GM23248 (cell line): ENCODE measurements at places on chromosomes 2 and 18. TPM values are rescaled to one million over a fixed set of nuclear protein-coding genes. Genes with fewer than 3 reads are reported as not detected.

Gene GCKR
- 0.11 TPM in 1 of 2 replicates, not detected in the other for total RNA-seq

- DNase-seq = no peak
Observed at GRCh38 chr2:187617905-187618304, 63.7 kb upstream of the TFPI start.

DNA sequence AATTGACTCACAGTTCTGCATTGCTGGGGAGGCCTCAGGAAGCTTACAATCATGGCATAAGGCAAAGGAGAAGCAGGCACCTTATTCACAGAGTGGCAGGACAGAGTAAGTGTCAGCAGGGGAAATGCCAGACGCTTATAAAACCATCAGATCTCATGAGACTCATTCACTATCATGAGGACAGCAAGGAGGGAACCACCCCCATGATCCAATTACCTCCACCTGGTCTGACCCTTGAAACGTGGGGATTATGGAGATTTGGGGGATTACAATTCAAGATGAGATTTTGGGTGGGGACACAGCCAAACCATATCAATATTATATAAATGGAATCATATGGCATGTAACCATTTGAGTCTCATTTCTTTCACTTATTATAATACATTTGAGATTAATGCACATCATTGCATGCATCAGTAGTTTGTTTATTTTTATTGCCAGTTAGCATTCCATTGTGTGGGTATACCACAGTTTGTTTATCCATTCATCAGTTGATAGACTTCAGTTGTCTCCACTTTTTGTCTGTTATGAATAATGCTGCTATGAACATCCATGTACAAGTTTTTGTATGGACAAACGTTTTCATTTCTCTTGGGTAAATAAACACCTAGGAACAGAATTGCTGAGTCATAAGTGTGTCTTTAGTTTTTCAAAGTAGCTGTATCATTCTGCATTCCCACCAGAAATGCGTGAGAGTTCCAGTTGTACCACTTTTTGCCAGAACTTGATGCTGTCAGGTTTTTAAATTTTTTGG lies 5.8 kb upstream of the SRBD1 start:
- peak; percentile 73 for DNase-seq

DNA sequence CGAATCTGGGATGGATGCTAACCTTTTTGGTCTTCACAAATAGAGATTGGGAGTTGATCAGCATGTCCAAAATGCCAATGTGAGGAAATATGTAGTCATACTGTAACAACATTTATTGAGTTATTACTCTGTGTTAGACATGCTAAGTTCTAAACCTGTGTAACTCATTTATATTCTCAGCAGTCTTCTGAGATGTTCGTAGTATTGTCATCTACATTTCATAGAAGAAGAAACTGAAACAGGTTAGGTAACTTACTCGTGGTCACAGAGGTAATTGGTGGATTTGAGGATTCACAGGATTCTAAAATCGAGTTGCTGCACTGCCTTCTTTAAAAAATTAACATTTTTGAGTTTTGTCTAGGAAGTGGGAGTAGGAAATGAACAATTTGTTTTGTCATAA lies 162.1 kb downstream of the UBE2E3 start:
- no peak for DNase-seq

- no peak for DNase-seq
Observed at GRCh38 chr18:73668051-73668450, 479.6 kb downstream of the FBXO15 start.

DNA sequence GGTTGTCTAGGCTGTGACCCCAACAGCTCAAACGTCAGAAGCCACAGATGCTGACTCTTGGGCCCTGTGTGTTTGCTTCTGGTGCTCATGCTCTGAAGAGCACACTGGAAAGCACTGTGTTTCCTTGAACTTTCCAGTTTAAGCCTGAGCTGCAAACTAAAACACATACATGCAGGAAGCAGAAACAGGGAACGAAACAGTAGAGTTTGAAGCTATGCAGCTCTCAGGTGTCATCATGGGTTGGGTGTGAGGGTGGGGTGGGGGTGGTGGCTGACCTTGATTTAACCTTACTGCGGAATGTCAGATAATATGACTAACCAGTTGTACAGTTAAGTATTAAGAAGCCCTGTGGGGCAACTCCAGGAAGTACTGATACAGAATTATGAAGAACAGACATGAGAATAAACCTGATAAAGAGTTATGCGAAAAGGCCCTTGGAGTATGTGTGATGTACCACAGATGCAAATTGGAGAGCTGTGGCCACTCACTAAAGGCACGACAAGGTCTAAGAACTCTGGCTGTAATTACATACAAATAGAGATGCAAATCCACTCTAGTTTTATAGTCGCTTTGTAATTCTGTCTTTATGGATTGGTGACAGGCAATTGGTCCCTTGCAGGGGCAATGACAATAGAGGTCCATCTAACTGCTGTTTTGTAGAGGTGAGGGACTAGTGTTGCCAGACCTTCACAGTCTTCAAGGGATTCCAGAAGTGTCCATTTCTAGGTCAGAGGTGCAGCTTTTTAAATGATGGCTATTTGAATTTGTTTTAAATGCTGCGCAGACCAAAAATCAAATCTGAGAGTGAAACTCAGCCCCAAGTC lies 273.1 kb downstream of the NAPG start:
- peak; percentile 10 for DNase-seq

DNA sequence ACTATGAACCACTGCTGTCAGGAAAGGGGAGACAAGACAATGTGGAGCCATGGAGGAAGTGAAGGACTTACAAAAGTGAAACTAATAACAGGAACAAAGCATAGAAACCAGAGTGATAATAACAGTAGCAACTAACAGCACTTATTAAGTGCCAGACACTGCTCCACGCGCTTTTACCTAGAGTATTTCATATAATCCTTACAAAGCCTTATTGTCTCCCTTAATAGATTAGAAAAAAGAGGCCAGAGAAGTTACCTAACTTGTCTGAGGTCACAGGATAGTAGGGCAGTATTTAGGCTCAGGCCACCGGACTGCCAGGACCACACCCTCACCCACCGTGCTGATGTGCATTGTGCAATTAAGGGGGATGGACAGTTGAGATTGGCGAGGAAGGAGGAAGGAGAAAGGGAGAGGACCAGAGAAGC lies 98.6 kb upstream of the NFU1 start:
- no peak for DNase-seq

DNA sequence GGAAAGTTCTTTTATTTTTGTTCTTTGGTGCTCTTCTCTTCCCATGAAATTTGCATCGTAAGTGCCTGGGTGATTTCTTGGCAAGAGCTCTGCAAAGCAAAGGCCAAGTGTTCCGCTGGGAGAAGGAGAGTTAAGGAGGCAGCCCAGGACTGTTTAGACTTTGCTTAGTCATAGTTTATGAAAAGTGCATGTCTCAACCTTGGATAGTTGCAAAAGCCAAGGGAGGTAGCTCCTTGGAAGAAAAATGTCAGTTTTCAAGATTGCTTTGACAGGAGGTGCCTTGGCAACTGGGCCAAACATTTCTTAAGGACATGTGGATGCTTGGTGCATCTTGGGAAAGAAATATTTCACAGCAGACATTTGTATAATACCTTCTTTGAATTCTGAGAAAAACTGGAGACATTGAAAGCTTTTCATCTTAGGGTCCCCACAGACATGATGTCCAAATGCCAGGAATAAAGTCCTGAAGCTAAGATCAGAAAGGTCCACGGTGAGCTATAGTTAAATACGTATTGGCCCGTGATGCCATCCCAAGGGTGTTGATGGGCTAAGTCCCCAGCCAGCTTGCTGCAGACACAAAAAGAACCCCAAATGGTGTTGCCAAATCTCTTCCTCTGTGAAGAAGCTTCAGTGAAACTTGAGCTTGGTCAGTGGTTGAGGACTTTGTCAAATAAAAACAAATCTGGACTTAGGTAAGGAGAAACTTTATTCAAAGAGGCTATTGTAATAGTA lies 96.3 kb upstream of the THUMPD2 start:
- DNase-seq = peak; percentile 92

GRCh38 chr18:56188529-56189275 lies 449.7 kb downstream of the TXNL1 start:
- no peak for DNase-seq

- DNase-seq = peak; percentile 72
Observed at GRCh38 chr2:44964752-44965236, 23.3 kb downstream of the SIX3 start.

GRCh38 chr2:96306370-96306769 lies 1.0 kb upstream of the SNRNP200 start:
- peak; percentile 18 for DNase-seq

DNA sequence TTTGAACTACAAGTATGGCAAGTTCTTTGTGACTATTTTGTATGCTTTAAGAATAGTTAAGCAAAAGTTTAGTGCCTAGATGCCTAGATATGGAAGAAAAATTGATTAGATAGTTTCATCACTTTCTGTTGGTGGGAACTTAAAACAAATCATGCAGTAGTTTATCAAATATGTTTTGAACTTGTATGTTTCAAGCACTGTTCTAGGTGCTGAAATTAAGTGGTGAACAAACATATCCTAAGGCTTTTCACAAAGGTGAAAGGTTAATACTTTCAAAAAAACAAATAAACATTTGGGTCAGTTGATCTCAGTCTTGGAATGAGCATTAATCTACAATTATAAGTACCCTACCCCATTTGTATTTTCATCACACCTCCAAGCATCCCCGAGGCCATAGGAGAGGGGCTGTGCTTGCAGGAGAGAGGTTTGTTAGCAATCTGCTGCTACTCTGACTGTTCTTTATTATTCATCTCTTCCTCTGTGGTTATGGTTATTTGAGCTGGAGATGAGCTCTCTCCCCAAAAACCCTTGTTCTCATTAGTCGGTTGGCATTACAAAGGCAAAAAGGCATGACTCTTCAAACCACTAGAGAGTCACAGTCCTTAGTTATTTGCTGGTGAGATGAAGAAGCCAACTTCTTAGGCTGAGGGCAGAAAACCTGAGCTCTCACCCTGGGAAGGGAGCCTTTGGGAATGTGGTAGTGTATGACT lies 103.9 kb upstream of the FHL2 start:
- peak; percentile 73 for DNase-seq

DNA sequence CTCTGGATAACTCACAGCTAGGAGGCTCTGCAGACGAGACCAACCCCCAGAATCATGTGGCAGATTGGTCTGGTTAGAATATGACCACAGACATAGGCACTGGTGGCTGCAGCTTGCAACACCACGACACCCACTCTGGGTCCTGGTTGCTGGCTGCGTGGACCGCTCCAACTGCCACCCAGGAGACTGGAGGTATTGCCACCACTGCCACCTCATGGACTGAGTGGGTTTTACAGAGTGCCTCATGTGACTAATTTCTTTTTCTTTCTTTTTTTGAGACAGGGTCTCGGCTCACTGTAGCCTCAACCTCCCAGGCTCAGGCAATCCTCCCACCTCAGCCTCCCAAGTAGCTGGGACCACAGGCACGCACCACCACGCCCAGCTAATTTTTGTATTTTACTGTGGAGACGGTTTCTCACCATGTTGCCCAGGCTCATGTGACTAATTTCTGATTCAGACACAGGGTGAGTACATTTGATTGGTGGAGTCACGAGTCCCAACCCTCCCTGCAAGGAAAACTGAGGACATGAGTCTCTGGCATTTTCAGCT lies 29.9 kb upstream of the NT5DC4 start:
- peak; percentile 82 for DNase-seq

DNA sequence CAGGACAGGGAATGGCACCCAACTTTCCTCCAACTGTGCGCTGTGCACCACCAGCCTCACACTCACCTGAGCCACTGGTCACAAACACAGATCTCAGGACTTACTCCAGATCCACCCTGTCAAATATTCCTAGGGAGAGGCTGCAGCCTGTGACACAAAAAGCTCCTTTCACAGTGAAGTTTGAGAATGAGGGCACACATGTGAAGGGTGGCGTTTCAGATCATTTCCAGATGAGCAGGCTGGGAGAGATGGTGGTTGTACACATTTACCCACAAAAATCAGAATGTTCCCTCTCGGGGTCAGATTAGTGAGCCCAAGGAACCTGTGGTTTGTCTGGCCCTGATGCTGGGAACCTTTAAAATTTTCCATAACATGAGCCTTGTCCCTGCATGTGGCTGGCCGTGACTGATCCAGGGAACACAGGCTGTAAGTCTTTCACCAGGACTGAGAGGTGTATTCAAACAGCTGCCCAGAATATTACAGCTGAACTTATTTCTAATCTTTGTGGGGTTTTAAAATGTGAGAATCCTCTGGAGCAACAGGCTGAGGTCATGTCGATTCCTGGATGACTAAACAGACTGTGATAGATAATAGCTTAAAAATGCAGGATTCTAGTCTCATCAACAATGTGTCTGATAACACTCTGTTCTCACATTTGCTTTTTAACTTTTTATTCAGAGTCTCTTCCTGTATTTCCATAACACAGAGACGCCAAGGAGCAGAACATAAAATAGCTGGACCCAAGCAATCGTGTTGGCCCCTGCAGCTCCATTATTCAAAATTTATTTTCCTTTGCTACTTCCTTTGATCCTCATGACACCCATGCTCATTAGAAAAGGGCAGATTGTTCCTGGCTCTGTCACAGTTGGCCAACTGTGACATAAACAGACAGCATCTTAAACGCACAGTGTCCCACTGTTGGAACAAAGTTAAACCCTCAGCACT lies 35.5 kb downstream of the IL1R2 start:
- peak; percentile 92 for DNase-seq

GRCh38 chr2:221708902-221709301 lies 136.8 kb upstream of the EPHA4 start:
- no peak for DNase-seq

GRCh38 chr18:56907771-56908170 lies 239.1 kb upstream of the BOD1L2 start:
- DNase-seq = no peak

- DNase-seq = peak; percentile 40
Observed at GRCh38 chr2:26555246-26556133, 77.6 kb upstream of the OTOF start.

- no peak for DNase-seq
Observed at GRCh38 chr2:128037649-128038048, 9.8 kb upstream of the SAP130 start.

DNA sequence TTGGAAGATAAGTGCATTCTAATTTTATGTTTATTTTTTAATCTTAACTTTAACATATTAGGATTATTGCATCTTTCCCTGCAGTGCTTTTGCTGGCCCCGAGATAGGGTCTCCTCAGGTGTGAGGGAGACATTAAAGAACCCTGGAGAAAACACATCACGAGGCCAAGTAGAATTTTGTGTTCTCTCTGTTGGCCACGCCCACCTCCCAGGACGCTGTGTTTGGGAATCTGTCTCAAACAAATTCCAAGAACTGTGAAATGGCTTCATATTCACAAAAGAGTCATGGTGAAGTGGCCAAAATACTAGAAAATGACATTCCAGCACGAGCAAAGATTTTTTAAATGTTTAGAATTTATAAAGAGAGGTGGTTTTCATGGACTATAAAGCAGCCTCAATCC lies 27.3 kb downstream of the RNF144A start:
- no peak for DNase-seq

DNA sequence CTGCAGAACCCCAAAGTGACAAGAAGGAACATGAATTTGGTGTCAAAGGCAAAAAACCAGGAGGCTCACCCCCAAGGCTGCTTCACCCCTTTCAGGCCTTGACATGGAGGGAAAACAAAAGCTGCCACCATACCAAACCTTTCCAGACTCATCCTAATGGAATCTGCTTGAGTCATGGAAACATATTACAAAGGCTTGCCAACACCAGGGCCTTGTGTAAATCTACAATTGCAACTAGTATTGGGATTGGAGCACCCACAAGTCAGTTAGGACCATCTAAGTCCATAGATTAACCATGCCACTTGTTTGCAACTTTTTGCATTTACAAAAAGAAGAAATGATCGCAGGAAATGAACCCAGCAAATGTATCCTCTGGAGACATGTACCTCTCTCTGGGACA lies 297.6 kb downstream of the CDCA7 start:
- peak; percentile 91 for DNase-seq

GRCh38 chr2:63053081-63053888 lies 2.7 kb downstream of the OTX1 start:
- no peak for DNase-seq
